ENCODE measurements at places on chromosomes 2 and 18.

- no peak for DNase-seq
Measured at GRCh38 chr18:22490429-22490846, 72.7 kb upstream of the CTAGE1 start.

DNA sequence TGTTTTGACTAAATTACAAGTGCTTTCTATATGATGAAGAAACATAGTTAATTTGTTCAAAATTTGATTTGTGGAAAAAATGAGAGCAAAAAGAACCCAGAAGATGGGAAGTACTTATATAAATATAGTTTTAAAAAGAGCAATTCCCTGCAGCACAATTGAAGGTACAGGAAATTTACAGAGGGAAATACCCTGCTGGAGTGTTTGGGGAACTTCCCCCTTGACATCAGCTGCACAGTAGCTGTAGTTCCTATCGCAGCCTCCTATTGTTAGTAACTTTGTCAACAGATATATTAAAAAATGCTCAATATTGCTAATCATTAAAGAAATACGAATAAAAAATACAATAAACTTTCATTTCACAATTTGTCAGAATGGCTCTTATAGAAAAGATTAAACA, 1118.8 kb upstream of the ZEB2 start:
- no peak for DNase-seq

- DNase-seq: no peak
Measured at GRCh38 chr2:235447210-235447609, 46.6 kb upstream of the AGAP1 start.

DNA sequence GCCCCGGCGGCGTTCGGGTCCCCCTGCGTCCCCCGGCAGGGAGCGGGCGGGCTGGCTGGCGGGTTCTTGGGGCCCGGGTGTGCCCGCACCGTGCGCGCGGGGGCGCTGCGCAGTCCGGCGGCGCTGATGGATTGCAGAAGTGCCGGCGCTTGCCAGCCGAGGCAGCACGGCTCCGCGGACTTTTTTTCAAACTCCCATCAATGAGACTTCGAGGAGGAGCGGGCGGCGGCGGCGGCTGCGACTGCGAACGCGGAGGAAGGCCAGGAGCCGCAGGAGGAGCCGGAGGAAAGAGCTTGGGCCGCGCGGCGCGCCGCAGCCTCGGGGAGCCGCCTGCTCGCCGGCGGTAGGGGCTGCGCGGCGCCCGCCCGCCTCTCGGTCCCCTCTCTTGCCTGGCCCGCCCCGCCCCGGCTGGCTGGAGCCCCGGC, at the start of gene GLI2:
Gene GLI2, plus strand, starts transcription at position 123 of the 425 bp plus-strand sequence. CDS start 61,453 bp downstream, outside the sequence.
- DNase-seq: no peak

DNA sequence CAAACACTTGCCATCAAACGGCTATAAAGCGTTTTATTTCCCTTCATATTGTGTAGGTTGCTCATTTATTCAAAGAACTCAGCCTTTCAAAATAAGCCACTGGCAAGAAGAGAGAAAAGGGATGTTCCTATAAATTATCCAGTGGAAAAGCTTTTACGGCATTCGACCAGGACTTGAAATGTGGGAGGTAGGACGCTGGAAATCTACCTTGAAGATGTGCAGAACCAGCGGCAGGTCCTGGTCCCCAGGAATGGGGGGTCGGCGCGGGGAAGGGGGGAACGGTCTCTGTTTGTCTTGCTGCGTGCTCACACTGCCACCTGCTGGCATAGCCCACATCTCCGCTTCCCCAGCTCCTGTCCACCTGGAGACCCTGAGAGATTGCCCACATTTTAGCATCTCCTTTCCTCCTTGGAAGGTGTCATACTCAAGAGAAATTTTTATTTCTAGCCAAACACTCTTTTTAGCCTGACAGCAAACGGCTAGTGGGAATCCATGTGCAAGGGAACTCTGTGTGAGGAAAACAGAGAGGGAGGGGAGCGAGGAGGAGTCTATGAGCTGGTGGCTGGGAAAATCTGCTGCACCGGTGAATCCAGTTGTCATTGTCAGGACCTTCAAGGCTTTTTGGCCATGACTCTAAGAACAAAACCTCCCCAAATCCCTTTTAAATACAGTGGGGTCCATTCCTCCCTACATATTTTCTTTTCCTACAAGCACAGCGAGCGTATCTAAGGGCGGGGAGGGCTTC, 349.0 kb upstream of the PKDCC start:
- no peak for DNase-seq
